CD4-positive, alpha-beta T cell treated with Interleukin-12 subunit alpha and Interleukin-12 subunit beta, for 1 hour (primary cell): ENCODE measurements at places on chromosomes 3 and 15.

GRCh38 chr3:127426444-127427153 lies 138.8 kb upstream of the PRR20G start:
- DNase-seq = no peak

DNA sequence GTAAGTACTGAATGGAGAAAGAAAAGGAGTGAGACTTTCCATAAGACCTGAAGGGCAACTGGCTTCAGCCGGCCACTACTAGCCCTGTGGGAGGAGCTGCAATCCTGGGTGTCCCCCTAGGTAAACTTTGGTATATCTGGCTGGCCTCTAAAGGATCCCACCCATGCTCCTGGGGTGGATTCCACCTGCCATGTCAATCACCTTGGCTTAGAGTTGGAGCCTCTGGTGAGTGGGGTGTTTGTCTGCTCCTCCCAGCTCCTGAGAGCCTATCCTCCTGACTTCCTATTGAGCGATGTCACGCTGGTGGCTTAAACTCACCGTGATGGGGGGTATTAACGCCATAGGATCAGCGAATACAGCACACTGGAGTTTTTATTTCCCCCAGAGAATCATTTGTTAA lies 2.6 kb downstream of the SPTBN5 start:
- no peak for DNase-seq

DNA sequence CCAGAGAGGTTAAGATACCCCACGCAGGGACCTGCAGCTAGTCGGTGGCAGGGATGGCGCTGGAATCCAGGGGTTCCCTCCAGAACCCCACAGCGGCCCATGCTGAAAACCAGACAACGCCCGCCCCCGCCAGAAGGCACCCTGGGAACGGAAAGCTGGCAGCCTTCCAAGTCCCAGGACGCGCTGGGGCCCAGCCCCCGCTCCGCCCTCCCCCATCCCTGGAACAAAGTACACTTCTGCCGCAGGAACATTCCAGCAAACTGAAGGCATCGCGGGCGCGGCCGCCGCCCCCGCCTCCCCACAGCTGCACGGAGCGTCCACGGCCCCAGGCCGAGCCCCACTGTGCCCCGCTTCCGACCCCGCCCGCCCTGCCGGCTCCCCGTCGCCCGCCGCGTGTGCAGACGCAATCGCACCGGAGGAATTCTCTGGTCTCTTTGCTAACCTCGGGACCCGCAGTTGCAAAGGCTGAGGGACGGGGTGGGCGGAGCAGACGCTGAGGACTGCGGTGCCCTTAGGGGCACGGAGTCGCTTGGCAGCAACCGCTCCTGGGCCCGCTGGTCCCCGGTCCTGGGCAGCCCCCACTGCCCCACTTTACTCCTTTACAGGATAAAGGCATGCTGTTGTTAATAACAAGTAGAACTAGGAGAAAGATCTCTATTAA lies 44.8 kb upstream of the RNU6-1 start:
- DNase-seq = peak; percentile 33

DNA sequence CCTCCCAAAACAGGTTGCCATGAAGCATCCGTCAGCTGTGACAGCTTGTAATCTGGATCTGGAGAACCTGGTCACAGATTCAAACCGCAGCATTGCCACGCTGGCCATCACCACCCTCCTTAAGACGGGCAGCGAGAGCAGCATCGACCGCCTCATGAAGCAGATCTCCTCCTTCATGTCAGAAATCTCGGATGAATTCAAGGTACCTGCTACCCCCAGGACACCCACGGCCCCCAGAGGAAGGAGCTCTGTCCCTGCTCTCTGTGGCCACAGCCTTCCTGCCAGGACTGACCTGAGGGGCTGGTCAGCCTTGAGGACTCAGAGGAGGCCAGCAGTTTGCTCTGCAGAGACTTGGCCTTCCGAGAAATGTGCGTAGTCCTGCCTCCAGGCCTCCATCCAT lies 11.2 kb downstream of the COPG1 start:
- DNase-seq = no peak

DNA sequence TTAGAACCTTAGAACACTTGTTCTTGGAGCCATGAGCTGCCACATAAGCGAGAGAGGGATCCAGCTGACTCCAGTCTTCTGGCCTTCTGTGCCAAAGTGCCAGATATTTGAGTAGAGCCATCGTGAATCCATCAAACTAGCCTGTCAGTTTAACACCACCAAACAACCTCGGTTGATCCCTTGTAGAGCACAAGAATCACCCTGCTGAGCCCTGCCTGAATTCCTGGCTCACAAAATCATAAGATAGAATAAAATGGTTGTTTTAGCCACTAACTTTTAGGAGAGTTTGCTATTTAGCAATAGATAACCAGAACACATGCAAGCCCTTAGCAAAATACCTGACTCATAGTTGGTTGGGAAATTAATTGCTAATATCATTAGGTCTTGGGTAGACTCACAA lies 407.6 kb upstream of the PROK2 start:
- no peak for DNase-seq

- DNase-seq = no peak
Measured at GRCh38 chr3:128870347-128870746, 9.1 kb upstream of the ACAD9 start.

DNA sequence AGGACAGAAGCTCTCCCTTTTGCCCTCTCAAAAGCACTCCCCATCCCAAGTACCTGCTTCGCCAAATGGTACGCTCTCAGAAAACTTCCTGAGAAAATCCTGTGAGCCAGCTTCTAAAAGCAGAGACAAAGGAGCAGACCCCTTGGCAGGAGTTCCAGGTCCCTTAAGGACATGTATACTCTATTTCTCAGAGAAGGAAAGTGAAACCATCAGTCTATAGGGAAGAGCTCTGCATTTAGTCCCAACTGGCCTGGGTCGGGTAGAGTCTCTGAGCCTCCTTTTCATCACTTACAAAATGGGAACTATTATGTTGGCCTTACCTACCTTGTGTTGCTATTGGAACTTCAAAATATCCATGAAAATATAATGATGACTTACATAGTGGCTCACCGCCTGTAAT lies 19.7 kb downstream of the DAPK2 start:
- no peak for DNase-seq

DNA sequence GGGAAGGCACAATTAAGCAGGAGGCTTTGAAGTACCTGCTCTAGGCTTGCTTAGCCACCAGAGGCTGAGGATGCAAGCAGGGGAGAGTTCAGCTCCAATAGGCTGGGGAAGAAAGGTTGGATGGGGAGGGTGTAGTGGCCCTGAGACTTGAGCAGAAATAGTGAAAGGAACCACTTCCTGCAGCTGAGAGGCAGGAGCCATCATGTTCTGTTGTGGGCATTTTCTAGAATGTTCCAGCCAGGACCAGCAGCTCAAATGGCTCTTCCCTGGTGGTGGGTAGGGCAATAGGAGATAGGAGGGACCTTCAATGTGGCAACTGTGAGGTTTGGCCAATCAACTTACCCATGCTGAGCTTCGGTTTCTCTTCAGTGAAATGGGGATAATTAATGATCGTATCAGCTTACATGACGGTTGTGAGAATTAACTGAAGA lies 79.1 kb upstream of the CGNL1 start:
- no peak for DNase-seq

DNA sequence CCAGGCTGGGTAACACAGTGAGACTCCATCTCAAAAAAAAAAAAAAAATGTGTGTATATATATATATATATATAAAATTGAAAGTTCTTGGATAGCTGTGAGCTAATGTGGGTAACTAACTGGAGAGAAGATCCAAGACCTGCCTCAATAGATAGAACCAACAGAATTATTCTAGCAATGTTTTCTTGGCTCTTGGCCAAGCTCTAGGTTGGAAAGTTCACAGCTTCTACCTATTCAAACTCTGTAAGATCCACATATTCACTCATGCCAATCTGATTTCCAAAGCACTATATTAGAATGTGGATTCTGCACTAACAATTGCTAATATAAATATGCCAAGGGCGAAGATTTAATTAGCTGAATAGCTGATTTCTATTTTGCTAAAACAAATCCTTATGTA lies 29.8 kb upstream of the CMTM6 start:
- no peak for DNase-seq

DNA sequence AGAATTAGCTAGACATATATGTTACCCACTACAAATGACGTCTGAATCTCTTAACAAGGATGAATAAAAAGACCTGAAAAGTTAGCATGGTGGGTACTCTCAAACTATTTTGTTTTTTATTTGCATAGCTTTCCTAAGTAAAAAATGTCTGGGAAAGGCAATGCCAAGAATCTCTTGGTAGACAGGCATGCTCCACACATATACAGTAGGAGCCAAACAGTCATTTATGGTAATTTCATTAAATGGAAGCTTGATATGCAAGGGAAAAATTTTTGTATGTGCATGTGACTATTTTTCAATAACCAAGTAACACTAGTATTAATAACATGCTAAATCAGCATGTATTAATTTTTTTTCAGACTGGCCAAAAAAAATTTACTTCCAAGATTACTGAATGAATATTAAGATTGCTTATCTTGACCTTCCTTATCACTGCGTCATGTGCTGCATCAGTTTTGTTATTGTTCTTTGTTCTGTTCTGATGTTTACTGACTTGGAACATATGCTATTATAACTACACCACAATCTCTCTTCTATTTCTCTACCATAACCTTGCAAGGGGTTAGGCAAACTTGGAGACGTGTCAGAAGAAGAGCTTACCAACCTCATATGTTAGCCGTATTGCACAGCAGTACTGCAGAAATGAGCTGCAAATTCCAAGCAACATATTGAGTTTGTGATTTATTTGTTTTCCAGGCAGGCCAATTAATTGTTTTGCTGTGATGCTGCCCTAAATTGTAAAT lies 255.3 kb downstream of the RBMS3 start:
- DNase-seq = no peak

DNA sequence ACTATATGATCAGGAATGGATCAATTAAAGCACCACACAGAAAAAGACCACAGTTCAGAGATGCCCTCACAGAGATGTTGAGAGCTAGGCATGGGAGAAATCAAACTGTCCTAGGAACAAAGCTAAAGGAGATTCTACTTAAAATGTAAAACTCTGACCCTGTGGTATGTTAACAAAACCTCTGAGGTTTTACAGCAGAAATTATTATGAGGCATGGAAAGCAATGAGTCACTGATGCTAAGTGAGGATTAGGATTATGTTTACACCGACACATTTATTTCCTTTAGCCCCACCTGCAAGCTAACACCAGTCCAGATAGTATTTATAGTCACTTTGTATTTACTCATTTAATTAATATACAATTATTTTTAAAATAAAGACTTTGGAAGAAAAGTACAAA lies 1242.2 kb downstream of the OTOL1 start:
- no peak for DNase-seq

GRCh38 chr15:57333487-57333886 lies 42.8 kb upstream of the CGNL1 start:
- DNase-seq = no peak

DNA sequence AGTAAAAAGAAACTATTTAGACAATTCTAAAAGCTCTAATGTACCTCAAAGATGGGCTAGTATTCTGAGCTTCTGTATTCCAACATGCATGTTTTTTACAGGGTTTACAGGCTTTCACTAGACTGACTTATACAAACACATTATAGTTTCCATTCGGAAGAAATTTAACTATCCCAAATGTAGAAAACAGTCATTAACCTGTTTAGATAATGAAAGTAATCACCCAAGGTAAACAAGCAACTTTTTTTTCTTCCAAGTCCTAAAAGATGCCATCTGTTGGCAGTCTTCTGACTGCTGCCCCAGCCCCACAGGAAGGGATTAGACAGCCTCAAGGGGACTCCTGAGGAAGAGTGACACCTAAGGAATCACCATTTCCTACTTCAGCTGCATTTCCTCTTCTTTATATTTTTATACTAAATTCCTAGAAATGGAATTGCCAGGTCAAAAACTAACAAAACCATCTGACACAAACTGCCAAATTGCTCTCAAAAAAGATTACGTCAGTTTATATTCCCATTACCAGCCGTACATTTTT lies 25.5 kb downstream of the SIN3A start:
- no peak for DNase-seq

DNA sequence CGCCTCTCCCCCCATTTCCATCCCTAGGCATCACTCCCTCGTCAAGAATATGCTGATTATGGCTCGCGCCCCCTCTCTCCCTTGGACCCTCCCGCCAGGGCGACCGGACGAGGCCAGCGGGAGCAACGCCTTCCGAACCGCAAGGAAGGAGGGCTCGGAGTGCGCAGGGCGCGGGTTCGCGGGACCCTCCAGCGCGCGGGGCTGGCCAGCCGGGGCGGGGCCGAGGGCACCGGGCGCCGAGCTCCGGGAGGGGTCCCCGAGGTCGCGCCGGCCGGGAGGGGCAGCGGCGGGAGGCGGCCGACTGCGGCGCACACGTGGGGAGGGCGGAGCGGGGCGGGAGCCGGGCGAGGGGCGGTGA lies 483 bp downstream of the EHD4 start:
- DNase-seq = no peak

DNA sequence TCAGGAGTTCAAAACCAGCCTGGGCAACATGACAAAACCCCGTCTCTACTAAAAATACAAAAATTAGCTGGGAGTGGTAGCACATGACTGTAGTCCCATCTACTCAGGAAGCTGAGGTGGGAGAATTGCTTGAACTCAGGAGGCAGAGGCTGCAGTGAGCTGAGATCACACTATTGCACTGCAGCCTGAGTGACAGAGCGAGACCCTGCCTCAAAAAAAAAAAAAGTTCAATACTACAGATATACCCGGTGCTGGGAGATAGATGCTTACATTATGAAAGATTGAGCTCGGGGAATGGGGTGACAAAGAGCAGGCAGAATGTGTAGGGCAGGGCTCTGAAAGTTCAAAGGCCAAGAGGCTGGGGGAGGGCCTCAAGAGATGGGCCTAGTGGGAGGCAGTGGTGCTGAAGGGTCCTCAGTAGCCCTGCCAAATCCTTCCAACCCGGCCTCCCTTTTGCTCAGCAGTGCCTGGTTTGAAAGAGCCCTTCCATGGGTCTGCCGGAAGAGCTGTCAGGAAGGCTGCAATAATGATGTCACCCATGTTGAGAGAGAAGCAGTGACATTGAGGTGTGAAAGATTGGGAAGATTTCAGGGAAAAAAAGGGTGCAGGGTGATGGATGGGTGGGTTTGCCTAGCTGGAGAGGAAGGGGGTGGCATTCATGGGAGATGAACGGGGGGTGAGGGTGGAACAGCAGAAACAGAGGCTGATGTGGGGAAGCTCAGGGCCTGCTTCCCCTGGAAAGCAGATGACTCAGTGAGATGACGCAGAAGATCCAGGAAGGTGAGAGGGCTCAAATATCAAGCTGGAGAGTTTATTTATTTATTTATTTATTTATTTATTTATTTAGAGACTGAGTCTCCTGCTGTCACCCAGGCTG lies 20.0 kb upstream of the IREB2 start:
- DNase-seq = no peak

DNA sequence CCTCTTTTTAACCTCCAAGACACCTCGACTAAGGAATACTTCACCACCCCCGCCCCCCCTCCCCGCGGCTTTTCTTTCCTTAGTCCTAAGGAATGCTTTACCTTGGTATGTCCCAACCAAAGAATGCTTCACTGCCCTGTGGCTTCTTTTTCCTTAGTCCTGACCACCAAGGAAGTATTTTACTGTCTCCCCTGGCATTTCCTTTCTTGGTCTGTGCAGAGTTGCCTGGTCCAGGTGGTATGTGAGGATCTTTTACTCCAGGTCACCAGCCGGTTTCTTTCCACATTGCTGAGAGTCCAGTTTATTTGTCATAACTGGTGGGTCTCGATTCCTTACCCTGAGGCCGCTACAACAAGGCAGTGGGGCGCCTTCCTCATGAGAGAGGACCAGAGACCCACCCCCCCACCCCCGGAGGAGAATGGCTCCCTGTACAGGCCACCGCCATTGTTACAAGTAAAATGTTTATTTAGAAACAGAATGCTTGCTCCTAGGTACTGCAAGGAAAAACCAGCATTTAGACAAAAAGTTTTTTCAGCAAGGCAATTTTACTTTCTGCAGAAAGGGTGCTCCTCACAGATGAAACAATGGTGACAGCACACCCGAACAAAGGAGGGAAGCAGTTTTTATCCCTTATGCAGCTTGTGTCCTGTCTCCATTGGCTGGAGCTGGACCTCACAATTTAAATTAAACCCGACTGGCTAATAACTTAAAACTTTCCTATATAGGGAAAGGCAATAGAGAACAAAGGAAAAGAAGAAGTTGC lies 23.1 kb upstream of the MTHFS start:
- no peak for DNase-seq
